ENCODE measurements at places on chromosomes 4 and X.

DNA sequence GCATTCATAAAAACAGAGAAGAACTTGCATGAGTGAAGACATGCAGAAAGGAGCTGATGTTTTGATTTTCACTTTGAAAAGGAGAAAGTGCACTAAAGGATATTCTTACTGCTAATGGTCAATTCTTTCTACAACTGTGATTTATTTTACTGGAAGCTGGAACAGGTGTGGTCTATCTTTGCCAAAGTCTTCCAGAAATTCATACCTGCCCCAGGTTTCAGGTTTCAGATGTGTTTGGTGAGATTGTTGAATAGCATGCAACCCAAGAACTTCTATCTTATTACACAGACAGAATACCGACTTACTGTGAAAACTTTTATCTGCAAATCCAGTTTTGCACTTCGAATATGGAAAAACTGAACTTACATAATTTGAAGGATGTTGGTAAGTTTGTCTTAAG, 388.3 kb downstream of the PDGFC start:
- DNase-seq, result no peak

DNA sequence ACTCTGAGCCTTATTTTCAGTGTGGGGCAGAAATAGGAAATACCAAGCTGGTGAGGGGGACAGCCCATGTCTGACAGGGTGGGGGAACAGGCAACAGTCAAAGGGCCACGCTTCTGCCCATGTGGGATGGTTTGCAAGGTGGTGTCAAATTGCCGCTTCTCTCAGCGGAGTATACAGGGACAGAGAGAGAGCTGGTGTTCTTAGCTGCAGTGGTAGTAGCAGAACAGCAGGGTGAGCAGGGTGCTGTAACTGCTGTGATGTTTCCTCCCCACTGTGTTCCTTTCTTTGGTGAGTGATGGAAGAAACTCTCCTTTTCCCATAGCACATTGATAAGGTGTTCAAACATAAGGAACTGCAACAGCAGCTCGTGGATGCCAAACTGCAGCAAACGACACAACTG, 37.9 kb downstream of the RBBP7 start:
- no peak for DNase-seq

GRCh38 chr4:24683116-24683515, 98.8 kb upstream of the DHX15 start:
- no peak for DNase-seq

DNA sequence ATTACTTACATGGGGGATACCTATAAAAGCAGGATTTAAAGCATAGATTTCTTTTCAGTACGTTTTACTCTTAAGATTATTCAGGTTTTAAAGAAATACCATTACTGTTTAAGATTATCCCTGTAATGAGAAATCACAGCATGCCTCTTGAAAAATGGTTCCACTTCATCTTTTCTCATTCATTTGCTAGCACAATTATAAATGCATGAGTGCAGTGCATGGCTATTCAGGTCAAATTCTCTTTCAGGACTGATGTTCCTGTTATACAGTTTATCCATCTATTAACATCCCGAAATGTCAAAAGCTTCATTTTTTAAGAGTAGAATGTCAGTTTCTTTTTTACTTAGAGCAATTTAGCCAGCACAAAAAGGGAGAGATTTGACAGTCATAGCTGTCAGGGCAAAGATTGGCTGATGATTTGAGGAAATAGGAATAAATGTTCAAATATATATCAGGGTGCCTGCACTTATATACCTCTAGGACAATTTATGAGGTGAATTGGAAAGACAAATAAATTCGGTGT, 135.2 kb downstream of the ADGRL3 start:
- DNase-seq, result no peak

Measured in NCI-H1417 (cell line).